Cortex of kidney (tissue), 1 donor: ENCODE measurements at places on chromosomes 5 and 9.

- DNase-seq: no peak
Observed at GRCh38 chr5:62920856-62921255, 342.2 kb downstream of the LRRC70 start.

- DNase-seq: no peak
Observed at GRCh38 chr9:98081477-98082219, 25.1 kb downstream of the NANS start.

DNA sequence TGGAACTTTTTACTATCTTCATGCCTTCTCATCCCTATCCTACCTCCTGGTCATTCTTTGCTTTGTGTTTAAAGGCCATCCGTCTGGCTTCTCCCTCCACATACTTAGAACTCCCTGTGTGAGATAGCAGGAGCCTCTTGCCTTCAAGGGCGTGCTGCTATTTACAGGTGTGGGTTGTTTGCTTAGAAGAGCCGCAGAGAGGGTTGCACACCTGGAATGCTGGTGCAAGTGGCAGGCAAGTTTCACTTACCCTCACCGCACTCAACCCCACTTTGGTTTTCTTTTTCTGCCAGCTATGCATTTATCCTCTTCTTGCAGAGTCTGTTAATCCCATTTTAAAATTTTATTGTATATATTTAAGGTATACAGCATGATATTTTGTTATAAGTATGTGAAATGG lies 12.6 kb downstream of the SKP2 start:
- DNase-seq: no peak

GRCh38 chr5:74833537-74834266 lies 32.5 kb downstream of the FAM169A start:
- no peak for DNase-seq

GRCh38 chr9:92642041-92642451 lies 27.9 kb downstream of the IPPK start:
- DNase-seq: no peak

DNA sequence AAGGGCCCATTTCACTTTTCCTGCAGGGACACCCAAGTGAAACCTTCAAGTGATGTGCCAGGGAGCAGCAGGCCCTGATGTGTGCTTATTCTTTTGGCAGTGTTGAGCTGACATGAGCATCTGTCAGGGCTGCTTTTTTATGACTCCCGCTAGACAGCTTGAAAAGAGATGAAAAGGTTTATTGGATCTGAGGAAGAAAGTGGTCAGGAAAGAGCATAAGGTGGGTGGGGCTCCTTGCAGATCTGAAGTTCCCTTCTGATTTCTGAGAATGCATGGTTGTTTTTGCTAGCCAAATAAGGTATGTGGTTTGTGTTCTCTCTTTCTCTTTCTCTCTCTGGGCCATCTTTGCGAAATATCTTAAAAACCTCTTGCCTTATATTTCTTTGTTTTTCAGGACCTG lies 316.1 kb downstream of the DMRT2 start:
- DNase-seq: no peak
